ENCODE measurements at places on chromosomes 4 and X.
A peak's percentile ranks its signal among the peaks of the same experiment; 100 is the strongest.

GRCh38 chr4:37388681-37389365 lies 144.3 kb downstream of the NWD2 start:
- DNase-seq, result no peak

DNA sequence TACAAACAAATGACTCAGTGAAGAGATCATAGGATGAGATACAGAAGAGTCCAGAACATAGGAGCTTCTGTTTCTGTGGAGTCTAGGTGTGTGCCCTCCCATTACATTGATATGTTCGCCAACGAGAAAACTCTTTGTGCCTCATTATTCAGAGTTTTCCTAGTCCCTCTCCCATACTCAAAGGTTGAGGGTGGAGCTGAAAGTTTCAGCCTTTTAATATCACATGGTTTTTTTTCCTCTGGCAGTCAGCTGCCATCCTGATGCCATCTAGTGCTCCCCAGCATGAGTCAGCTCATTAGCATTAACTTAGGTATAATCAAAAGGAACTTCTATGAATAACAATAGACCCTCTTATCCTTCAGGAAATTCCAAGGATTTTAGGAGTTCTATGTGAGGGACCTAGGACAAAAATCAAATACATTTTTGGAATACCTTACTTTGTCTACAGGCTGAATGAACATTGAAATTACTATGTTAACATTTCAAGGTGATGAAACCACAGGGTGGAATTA lies 559.6 kb upstream of the AMOT start:
- DNase-seq, result no peak

GRCh38 chr4:128916832-128917231 lies 107.3 kb downstream of the JADE1 start:
- no peak for DNase-seq

- peak; percentile 33 for DNase-seq
These were observed 43.1 kb upstream of the GPR78 start for GRCh38 chr4:8537041-8537461.

GRCh38 chr4:82044141-82044993 lies 329.4 kb downstream of the HNRNPD start:
- no peak for DNase-seq

DNA sequence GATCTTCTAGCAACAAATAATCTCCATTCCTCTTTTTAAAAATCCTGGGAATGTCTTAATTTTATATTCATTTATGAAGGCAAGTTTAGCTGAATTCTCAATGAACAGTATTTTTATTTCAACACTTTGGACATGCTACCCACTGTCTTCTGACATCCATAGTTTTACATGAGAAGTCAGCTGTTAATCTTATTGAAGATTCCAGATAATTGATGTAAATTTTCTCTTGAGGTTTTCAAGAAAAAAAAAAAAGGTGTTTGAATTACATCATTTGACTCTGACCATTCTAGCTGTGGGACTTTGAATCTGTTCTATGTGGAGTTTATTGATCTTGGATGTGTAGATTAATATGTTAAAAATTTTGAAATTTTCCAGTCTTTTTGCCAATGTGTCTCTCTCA lies 28.0 kb downstream of the PDHA2 start:
- DNase-seq, result no peak

DNA sequence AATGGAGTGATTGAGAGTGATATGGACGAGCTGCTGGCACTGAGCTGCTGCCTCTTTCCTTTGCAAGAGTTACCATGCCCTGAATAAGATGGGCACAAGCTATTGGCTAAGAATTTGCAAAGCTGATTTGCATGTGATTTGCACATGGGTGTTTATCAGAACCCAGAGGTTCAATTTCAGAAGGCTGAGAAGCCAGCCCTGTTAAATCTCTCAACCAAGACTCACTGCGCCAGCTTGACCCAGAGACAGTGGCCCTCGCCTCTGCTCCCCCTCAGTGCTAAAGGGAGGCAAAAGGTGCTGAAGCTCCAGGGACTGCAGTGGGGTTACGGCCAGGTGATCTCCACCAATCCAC lies 701 bp downstream of the ARHGAP4 start:
- DNase-seq, result no peak

DNA sequence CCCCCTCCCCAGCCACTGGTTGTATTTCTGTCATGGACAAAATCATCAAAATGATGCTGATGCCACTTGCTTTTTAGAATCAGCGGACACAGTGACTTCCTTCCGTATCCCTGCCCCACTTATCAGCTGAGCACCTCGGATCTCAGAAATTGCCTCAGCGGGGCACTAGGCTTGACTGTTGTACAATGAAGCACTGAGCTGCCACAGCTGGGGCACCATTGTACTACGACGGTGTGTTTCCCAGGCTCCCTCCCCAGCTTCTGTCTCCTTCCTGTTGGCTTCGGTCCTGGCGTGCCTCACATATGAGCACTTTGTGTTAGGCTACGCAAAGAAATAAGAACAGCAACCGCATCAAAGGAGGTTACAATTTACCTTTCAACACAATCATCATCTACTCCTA lies 82.4 kb downstream of the F11 start:
- no peak for DNase-seq

- no peak for DNase-seq
These were observed 16.5 kb downstream of the GPR173 start for GRCh38 chrX:53065104-53065503.

- no peak for DNase-seq
These were observed 148.4 kb upstream of the VCX3A start for GRCh38 chrX:6683353-6683752.

DNA sequence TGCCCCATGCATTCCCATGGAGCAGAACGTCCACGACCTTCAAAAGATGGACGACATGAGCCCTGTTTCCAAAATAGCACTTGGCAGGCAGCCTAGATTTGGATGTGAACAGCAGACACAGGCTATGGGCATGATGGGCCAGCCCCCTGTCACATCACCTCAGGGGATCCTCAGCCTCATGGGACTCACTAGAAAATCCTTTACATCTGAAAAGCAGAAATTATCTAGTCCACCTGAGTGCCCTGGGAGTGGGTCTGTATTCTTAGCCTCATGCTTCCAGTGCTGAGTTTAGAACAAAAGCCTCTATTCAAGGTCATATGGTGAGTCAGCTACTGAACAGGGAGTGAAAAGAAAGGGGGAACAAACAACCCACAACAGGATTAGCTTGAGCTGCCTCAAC lies 35.8 kb downstream of the GRIA3 start:
- no peak for DNase-seq

DNA sequence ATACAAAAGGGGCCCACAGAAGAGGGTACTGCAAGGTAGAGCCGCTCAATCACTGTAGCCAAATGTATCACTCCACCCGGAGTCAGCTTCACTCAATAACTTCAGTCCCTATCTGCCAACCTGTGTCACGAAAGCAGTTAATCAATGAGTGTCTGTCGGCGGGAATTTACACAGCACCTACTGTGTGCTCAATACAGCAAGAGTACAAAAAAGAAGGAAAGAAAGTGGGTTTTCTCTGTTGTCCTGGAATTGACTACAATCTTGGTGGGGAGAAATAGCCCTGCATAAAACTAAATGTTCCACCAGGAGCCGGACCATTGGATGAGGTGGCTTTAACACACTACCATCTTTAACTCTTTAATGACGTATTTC lies 780 bp upstream of the NKRF start:
- no peak for DNase-seq

DNA sequence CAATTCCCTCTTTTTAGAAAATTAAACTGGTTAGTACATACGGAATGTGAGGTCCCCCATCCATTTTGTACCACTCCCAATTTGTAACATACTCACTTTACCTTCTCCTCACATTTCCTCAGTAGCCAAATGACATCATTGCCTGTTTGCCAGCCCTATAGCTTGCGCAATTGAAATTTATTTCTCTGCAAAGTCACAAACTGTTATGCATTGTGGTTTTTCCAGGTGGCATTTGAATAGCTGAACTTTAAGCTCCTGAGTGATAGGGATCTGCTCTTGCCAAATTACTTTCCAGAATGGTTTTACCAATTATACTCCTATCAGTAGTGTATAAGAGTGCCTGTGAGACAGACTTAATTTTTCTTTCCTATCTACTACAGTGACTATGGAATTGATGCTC lies 7.7 kb downstream of the COL4A5 start:
- no peak for DNase-seq

- DNase-seq, result no peak
These were observed 71.8 kb downstream of the NBDY start for GRCh38 chrX:56800801-56801200.

DNA sequence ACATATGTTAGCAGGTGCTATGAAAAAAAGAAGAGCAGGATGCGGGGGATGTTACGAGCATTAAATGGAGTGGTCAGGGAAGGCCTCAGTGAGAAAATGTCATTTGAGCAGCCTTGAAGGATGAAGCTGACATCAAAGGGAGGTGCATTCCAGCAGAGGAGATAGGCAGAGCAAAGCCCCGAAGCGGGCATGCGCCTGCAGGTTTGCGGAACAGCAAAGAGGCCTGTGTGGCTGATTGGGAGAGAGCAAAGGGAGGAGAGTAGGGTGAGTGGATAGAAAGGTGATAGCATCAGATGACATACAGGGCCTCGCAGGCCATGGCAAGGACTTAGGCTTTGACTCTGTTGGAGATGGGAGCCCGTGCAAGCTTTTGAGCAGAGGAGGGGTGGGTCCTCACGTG lies 95.4 kb upstream of the GPR50 start:
- DNase-seq, result no peak

DNA sequence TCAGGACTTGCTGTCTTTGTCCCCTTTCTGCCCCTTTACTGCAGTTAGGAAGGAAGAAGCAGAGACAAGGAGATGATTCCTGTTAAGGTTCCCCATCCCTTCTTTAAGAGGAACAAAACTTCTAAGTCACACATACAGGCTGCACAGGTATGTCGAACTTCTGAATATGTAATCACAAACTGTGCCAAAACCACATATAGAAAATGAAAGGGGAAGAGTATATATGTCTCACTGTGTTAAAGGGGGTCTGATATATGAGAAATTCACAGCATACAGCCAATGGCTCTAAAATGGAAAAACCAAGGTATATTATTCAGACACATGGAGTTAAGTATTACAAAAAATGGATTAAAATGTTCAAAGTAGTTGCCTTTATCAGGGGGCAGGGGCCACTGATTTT lies 11.7 kb downstream of the CFAP97 start:
- no peak for DNase-seq

DNA sequence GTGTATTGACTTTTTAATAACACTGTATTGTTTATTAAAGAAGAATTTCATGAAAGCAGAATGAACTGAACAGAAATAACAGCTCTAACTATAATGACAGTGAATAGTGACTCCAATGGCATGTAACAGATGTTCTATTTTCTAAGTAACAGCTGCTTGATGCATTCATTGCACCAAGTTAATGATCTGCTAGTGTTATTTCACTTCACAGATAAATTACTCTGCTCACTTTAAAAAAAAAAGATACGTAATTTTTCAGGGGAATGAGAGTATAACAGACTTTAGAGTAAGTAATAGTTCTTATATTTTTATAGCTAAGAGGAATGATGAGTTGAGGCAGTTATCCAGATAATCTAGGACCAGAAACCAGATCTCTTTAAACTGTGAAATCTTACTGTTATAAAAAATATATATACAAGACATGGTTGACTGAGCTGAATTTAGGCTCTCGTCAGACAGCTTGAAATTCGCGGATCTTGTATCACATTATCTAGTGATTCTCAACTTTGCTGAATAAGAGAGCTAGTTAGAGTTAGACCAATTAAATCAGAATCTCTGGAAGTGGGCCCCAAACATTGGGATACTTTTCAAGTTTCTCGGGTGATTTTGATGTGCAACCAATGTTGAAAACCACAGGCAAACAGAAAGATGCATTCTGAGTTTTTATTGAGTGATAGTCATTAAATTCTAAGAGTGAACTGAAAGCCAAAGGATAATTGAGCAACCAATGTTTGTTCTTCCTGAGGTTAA lies 840.7 kb downstream of the DMD start:
- DNase-seq, result no peak

GRCh38 chr4:35500812-35501211 lies 743.5 kb downstream of the ARAP2 start:
- DNase-seq, result no peak

DNA sequence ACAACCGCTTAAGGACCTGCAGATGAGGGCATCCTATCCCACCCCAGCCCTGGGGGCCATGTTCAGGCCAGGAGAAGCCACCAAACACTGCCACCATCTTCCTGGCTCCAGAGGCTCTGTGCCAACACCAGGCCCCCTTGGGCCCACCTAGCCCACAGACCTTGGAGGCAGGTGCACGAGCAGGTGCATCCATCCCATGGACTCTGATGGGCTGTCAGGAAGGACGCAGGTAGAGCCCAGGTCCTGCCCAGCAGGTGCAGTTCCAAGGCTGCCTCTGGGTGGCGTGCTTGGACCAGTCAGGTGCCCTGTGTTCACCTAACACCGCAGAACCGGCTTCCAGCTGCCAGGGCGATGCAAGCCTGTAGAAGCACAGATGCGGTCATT lies 22.8 kb upstream of the PDE6B start:
- no peak for DNase-seq

GRCh38 chr4:20847124-20847747 lies 147.0 kb downstream of the PACRGL start:
- DNase-seq, result no peak

DNA sequence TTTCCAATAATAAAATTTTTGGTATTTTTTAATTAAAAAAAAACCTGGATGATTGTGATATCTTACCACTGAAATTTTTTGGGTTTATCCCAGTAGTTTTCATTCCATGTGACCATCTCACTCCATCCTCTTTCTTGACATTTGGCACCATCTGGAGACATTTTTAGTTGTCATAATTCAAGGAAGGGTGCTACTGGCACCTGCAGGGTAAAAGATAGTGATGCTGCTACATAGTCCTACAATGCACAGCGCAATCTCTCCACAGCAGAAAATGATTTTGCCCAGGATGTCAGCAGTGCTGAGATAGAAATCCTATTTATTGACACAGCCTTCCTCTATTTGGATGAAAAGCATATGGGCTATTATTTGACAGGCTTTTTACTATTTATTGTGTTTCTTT lies 79.3 kb downstream of the RBPJ start:
- DNase-seq, result no peak

GRCh38 chrX:40090961-40091360 lies 6.8 kb downstream of the BCOR start:
- no peak for DNase-seq

DNA sequence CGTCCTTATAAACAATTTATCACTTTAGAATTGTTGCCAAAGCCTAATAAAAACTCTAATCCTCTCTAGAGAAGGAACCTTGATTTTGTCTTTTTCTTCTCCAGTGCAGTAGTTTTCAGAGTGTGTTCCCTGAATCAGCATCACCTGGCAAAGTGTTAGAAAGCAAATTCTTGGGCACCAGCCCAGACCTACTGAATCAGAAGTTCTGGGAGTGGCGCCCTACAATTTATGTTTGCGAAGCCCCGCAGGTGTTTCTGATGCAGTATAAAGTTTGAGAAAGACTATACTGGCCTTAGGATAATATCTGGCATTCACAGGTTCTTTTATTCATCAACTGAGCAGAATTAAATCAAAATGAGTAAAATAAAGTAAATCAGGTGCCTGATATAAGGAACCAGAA lies 645.8 kb upstream of the ATOH1 start:
- no peak for DNase-seq
